Sciatic nerve (tissue), 2 donors: ENCODE measurements at places on chromosomes 4 and X. TPM values are rescaled to one million over a fixed set of nuclear protein-coding genes. Genes with fewer than 3 reads are reported as not detected.

GRCh38 chr4:143085659-143086058 lies 99.1 kb upstream of the USP38 start:
- DNase-seq, result no peak

DNA sequence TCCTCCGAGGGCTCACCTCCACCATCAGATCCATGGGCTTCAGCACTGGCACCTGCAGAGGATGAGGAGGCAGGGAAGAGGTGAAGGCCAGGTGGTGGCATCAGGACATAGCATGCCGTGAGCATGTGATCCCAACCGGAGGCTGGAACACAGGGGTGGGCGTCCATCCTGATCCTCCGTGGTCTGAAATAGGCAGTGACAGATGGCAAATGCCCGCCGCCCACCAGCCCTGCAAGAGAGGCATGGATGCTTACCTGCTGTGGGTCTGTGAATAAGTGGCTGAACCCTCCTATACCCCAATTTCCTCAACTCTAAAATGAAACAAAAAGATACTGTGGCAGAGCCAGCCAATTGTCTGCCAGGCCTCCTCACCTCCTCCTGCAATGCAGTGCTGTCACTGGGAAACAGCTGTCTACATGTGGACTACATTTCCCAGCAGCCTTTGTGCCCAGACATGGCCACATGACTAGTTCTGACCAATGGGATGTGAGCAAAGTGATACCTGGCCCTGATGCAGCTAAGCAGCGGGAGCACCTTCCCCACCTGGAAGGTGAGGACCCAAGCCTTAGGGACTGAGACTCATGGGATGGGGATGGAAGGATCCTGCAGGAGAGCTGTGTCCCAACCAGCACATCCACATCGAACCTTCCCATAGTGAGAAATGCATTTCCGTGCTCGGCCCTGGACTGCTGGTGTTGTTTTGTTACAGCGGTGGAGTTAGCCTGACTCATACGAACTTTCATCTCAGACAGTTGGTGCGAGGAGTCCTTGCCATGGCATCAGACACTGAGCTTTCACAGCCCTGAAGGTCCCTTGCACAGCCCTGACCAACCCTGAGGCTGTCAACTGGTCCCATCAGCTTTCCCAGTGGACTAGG lies 99.5 kb downstream of the PPP2R2C start:
- DNase-seq, result no peak

DNA sequence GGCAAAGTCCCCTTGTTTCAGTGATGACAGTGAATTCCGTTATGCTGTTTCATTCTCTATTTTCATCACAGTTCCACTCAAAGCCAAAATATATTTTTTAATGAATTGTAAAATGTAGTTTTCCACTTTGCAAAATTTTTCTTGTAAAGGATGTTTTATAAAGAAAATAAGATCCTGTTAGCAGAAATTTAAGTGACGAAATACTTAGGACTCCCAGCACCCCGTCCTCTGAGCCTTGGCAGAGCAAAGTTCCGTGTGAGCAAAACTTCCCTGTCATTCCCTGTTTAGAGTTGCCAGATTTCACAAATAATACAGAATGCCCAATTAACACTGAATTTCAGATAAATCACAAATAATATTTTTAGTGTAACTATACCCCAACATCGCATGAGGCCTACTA lies 81.0 kb upstream of the RBPJ start:
- no peak for DNase-seq

DGKQ gene
- 9.6 TPM for total RNA-seq
